Activated naive CD4-positive, alpha-beta T cell treated with anti-CD3 and anti-CD28 coated beads, Interleukin-2, amount 10 ng/mL, durations not matched to agents 7 days and 5 days (primary cell): ENCODE measurements at places on chromosomes 7 and 10.

DNA sequence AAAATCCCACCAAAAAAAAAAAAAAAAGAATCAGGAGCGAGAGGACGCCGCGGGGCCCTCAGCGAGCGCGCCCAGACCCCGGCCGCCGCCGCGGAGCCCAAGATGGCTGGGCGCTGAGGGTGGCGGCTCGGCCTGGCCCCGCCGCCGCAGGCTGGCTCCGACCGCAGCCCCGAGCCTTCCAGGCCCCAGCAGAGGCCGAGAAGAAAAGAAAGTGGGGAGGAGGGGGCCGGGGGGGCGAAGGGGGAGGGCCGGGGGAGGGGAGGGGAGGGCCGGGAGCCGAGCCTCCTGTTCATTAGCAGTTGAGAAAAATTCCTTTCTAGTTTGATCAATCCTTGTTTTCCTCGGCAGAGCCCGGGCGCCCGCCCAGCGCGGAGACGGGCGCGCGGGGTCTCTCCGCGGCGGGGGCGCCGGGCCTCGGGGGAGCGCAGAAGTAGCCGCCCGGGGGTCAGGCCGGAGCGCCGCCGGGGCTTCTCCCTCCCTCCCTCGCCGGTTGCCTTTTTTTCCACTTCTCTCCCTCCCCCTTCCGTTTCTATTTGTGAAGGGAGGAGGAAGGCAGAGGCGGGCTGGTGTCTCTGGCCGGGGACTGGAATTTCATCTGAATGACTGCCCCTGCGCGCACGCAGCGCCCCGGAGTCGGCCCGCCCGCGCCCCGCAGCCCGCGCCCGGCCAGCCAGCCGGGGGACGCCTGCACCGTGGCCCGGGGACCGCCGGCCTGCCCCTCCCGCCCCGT is 778 bp upstream of the TRIM8 start:
- H3K27me3 ChIP-seq: peaks cover 10% of the 10 kb centered on the region
- H3K4me3 ChIP-seq: peak overlapping the region; percentile 87

- H3K4me3 ChIP-seq: no peak overlapping the region
- H3K27ac ChIP-seq: no peak overlapping the region
- no peaks in the 10 kb centered on the region for H3K36me3 ChIP-seq
These were observed 153.3 kb downstream of the WDR37 start for GRCh38 chr10:1209355-1209979.

GRCh38 chr7:152108359-152108758 is 82.9 kb downstream of the GALNT11 start:
- H3K4me3 ChIP-seq: no peak overlapping the region
- H3K27ac ChIP-seq: no peak overlapping the region
- peaks cover 2% of the 10 kb centered on the region for H3K4me1 ChIP-seq
- peaks cover 25% of the 10 kb centered on the region for H3K36me3 ChIP-seq
- no peak for DNase-seq

DNA sequence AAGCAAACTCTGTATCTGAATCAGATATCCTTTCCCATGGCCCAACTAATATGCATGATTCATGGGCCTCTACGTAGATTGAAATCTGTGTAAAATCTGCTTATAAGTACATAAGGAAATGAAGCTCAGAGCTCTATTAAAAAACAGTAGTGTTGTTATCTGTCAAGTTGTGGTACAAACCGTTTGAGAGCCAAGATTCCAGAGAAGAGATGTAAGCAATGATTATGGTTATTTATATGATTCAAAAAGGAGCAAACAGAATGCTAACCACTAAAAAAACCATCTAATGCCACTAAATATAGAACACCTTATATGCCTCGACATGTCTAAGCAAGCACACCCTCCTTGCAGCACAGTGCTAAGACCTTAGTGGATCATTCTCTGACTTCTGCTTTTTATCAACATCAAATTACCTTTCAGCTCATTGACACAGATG is 26.6 kb downstream of the RPP38 start:
- H3K27ac ChIP-seq: peak overlapping the region; percentile 86
- peaks cover 70% of the 10 kb centered on the region for H3K36me3 ChIP-seq
- DNase-seq: no peak
- peaks cover 41% of the 10 kb centered on the region for H3K4me1 ChIP-seq

- no peaks in the 10 kb centered on the region for H3K27me3 ChIP-seq
- no peaks in the 10 kb centered on the region for H3K4me1 ChIP-seq
- H3K36me3 ChIP-seq: no peaks in the 10 kb centered on the region
- H3K4me3 ChIP-seq: no peak overlapping the region
These were observed 72.1 kb downstream of the INHBA start for GRCh38 chr7:41630741-41631140.

DNA sequence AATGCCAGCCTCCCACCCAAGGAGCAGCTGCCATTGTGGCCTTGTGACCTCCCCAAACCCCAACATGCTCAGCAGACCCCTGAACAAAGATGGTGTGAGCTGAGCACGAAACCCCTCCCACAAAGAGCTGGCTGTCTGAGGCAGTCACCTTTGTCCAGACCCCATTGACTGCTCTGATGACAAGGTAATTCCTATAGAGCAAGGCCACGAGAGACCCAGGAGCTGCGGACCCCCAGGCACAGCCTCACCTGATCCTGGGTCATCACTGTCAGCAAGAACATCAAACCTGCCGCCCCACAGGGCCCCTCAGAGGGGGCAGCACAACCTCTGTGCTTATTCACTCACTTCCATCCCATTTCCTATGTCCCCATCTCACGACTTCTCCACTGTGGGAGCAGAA is 102.6 kb downstream of the CPXM2 start:
- H3K27me3 ChIP-seq: peaks cover 5% of the 10 kb centered on the region
- no peak overlapping the region for H3K27ac ChIP-seq
- no peak for DNase-seq
- H3K36me3 ChIP-seq: no peaks in the 10 kb centered on the region

GRCh38 chr10:97925308-97925938 is 75.8 kb downstream of the GOLGA7B start:
- no peaks in the 10 kb centered on the region for H3K36me3 ChIP-seq
- H3K4me1 ChIP-seq: no peaks in the 10 kb centered on the region
- H3K27ac ChIP-seq: no peak overlapping the region
- no peak overlapping the region for H3K4me3 ChIP-seq

GRCh38 chr7:68015122-68015977 is 1018.7 kb downstream of the TYW1 start:
- DNase-seq: no peak
- H3K27ac ChIP-seq: no peak overlapping the region
- no peaks in the 10 kb centered on the region for H3K36me3 ChIP-seq

DNA sequence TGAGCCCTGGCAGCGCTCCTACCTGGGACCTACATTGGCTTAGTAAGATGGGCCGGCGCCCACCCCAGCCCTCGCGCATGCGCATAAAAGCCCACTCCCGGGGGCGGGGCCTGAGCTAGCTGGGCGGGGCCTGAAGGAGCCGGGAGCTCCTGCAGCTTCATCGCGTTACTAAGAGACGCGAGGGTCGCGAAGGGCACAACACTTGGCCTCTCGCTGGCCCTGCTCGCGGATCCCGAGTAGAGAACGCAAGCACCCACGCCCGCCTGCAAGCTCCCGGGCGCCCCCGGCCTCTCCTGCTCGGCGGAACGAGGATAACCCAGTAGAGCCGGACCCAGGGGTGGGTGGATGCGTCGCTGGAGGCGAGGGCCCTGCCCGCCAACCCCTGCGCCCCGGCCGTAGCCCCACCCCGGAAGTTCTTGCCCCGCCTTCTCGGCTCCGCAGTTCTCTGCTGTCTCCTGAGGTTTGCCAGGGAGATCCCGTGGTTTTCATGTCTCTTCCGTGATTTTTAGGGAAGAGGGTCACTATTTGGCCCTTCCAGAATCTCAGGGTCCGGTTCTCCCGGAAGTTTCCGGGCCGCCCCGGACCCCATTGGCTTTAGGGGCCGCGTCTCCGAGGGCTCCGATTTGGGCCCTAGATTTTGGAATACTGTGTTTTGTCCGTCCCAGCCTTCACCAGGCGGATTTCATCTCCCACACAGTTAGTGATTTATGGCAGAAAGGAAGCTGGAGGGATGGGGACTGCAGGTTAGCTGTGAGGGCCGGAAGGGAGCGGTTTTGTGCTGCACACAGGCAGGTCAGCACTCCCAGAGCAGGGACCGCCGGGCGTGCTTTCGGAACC is at the start of gene MEIG1:
TSS of gene MEIG1 (plus strand) at position 168 of the 837 bp plus-strand sequence. CDS start 7,081 bp downstream, outside the sequence.
- DNase-seq: peak; percentile 92

DNA sequence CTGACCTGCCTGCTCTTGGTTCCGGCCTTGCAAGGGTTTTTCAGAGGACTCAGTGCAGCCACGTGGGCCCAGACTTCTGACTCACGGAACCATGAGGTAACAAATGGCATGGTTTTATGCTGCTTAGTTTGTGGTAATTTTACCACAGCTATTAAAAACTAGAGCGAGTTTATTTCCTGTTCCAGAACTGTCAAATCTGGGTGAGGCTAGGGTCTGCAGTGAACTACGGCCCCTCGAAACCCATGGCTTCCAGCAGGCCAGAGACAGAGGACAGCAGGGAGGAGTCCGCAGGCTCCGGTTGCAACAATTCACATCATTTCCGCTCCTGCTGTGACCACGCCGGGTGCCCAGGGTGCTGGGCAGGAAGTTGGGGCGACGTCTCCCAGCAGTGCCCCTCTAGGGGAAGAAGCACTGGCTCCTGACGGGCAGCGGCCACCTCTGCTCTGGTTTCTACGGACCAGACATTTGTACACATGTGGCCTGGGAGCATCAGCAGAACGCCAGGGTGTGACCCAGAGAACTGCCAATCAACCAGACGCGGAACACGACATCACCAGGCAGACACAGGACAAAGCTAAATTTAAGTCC is 74.8 kb downstream of the ADARB2 start:
- H3K27me3 ChIP-seq: peaks cover 24% of the 10 kb centered on the region
- no peak overlapping the region for H3K4me3 ChIP-seq
- no peak for DNase-seq
- no peaks in the 10 kb centered on the region for H3K36me3 ChIP-seq
- no peak overlapping the region for H3K27ac ChIP-seq
- no peaks in the 10 kb centered on the region for H3K4me1 ChIP-seq

- DNase-seq: peak; percentile 87
- H3K4me1 ChIP-seq: peaks cover 48% of the 10 kb centered on the region
- no peaks in the 10 kb centered on the region for H3K36me3 ChIP-seq
- H3K4me3 ChIP-seq: peak overlapping the region; percentile 76
- H3K27me3 ChIP-seq: peaks cover 8% of the 10 kb centered on the region
These were observed 116.6 kb downstream of the KLF6 start for GRCh38 chr10:3668276-3668965.

- H3K4me3 ChIP-seq: no peak overlapping the region
- H3K36me3 ChIP-seq: no peaks in the 10 kb centered on the region
- H3K27ac ChIP-seq: no peak overlapping the region
- DNase-seq: no peak
- H3K27me3 ChIP-seq: peaks cover 9% of the 10 kb centered on the region
These were observed 11.5 kb upstream of the TAS2R39 start for GRCh38 chr7:143171697-143172096.

DNA sequence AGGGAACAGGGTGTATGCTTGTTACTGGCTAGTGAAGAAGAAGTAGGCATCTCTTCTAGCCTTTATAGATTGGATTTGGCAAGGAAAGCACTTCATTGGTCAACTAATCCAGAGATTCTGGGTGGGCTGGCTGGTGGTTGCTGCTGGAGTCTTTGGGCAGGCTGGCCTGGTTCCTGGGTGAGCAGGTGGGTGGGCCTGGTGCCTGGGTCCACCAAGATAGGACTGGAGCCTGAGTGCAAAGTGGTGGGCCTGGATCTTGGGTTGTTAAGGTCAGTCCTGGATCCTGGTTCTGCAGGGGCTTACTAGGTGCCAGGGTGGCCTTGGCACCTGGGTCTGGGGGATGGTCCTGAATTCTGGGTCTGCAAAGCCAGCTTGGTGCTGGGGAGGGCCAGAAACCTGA is 482.4 kb upstream of the GHITM start:
- no peak for DNase-seq
- no peaks in the 10 kb centered on the region for H3K27me3 ChIP-seq
- H3K36me3 ChIP-seq: no peaks in the 10 kb centered on the region
- H3K4me1 ChIP-seq: no peaks in the 10 kb centered on the region

DNA sequence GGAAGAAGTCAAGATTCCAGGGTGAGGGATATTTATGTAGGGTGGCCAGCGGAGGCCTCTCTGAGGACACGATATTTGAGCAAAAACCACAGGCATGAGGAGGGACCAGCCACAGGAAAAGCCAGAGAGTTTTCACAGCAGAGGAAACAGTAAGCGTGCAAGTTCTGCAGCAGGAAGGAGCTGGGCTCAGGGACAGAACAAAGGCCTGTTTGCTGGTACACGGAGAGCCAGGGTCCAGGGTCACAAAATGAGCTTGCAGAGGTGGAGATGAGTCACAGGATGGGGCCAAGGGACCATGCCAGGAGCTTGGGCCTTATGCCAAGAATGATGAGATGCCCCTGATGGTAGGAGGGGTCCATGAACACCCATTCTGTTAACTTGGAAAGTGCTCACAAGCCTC is 283.5 kb downstream of the PLXNA4 start:
- H3K4me1 ChIP-seq: no peaks in the 10 kb centered on the region
- H3K36me3 ChIP-seq: peaks cover 2% of the 10 kb centered on the region
- H3K27me3 ChIP-seq: peaks cover 8% of the 10 kb centered on the region
- H3K4me3 ChIP-seq: no peak overlapping the region

DNA sequence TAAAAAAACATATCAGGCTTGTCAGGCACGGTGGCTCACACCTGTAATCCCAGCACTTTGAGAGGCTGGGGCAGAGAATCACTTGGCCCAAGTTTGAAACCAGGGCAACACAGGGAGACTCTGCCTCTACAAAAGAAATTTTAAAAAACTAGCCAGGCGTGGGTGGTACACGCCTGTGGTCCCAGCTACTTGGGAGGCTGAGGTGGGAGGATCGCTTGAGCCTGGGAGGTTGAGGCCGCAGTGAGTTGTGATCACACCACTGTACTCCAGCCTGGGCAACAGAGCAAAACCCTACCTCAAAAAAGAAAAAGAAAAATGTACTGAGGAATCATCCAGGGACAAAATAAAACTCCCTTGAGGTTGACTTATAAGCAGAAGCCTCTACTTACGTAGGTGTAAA is 149.9 kb upstream of the KLF14 start:
- no peak for DNase-seq
- peaks cover 66% of the 10 kb centered on the region for H3K36me3 ChIP-seq
- H3K27me3 ChIP-seq: no peaks in the 10 kb centered on the region

DNA sequence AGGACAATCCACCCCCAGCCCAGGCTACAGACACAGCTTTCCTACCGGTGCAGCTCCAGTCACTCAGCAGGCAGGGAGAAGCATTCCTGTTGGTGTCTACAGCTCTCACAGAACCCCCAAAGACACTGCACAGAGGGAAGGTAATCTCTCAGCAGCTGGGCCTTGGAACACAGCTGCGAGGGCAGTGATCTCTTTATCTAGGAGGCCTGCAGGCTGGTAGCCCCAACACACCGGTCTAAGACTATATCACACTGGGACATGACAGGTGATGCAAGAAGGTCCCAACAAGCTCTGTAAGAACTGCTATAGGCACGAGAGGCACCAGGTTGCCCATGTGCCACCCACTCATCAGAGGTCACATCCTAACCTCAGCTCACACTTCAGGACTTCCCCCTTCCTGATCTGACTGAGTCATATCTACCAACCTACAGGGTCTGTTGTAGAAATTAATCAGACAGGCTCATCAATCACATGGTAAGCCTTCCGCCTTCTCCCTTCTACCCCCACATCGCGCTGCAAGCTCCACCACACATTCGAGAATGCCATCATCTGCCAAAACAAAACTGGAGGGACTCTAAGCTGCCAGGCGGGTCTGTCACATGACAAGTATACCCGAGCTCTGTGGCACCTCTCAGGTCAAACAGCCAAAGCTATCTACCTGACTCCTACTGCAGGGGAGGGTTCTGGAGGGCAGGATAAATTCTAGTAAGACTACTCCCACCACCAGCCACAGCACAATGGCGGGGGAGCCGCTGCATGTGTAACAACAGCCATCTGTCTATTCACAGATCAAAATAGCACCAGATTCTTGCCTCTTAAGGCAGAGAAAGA is 26.1 kb downstream of the FAM53B start:
- H3K27ac ChIP-seq: peak overlapping the region; percentile 99
- H3K27me3 ChIP-seq: no peaks in the 10 kb centered on the region
- peak; percentile 75 for DNase-seq
- peaks cover 17% of the 10 kb centered on the region for H3K36me3 ChIP-seq
